ENCODE measurements at places on chromosomes 5 and 9. TPM values are rescaled to one million over a fixed set of nuclear protein-coding genes. Genes with fewer than 3 reads are reported as not detected.
A peak's percentile ranks its signal among the peaks of the same experiment; 100 is the strongest.

DNA sequence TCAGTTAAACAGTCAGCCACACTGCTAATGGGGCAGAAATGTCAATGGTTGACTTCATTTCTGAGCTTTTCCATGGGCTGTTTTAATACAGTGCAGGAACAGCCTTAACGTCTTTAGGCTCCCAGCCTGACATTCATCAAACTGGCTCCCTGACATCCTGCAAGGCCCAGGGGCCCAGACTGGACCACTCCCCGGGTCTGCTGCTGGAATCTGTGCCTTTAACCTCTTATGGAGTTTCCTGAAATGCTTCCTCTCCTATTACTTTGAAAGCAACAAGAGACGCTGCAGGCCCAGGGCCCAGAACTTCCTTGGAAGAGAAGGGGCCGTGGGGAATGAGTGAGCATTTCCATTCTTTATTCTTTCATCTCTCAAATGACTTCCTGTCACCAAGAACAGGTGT lies 216.8 kb upstream of the PANK3 start:
- DNase-seq: no peak

- DNase-seq: no peak
These were observed 15.5 kb upstream of the TRIM32 start for GRCh38 chr9:116671605-116672004.

Gene CER1
- not detected for total RNA-seq

DNA sequence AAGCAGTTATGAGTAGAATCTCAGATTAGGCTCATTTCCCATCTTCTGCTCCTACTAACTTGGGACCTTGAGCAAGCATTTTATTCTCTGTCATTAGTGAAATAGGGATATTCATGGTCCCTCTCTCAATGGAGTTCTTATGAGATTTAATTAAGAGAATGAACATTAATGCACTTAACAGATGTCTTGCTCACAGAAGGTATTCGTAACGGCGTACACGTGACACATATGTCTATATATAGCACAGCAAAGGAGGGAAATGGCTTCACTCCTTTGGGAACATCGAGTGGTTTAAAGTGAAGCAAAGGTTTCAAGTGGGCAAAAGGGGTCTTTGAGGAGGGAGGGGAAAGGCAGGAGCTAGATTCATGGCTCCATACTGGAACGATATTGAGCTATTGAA lies 24.6 kb downstream of the KDM4C start:
- no peak for DNase-seq

DNA sequence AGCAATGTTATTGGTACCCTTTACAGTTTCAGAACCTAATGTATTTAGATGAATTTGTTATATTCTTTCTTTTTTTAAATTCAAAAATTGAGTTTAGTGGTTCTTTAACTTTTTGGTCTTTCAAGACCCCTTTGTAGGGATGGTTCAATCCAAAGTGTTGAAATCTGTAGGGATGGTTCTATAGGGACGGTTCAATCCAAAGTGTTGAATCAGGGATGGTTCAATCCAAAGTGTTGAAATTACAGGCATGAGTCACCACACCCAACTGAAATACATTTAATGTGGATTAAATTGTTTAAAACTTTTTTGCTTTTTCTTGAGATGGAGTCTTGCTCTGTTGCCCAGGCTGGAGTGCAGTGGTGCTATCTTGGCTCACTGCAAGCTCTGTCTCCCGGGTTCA lies 30.6 kb downstream of the SNX2 start:
- no peak for DNase-seq

GRCh38 chr9:35760651-35761050 lies 6.6 kb upstream of the MSMP start:
- peak; percentile 95 for DNase-seq

GRCh38 chr9:86672301-86672700 lies 275.0 kb downstream of the GAS1 start:
- no peak for DNase-seq

Gene DNAH5
- total RNA-seq: 0.13 TPM

DNA sequence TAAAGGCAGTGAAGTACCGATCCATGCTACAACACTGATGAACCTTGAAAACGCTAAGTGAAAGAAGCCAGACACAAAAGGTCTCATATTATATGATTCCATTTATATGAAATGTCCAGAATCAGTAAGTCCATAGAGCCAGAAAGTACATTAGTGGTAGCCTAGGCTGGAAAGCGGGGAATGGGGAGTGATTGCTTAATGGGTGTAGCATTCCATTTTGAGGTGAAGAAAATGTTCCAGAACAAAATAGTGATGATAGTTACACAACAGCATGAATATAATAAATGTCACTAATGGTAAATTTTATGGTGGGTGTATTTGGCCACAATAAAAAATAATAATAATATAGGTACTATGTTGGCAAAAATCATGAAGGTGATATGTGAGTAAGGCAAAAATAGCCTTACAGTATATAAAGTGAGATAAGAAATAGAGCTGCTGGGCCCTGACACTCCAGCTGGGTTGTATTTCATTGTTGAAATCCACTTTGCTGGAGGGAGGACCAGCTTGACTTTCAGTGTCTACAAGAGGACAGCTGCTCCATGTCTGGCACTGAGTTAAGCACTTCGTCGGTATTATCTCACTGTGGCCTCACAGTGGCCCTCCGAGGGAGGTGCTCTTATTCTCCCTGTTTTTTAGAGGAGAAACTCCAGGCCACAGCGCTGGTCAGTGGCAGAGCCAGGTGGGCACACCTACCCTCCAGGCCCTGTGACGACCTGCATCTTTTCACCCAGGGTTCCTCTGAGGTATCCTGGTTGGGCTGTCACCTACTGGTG lies 22.4 kb upstream of the ANGPTL2 start:
- no peak for DNase-seq

DNA sequence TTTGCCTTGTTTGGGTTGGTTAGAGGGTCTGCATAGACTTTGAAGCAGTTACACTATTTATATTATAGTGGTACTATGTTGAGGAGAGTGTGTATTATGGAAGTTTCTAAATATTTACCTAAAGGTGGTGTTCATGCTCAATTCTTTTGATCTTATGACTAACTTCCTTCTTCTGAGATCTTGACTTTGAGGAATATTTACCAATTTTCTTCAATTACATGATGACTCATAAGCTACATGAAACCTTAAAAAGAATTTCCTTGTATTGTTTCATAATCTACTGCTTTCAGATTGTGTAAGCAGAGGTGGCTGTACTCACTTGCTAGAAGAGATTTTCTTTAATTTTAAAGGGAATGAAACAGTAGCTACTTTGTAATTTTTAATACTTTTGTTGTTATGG lies 276.1 kb downstream of the TAF11L14 start:
- DNase-seq: no peak

GRCh38 chr5:173742432-173742816 lies 126.0 kb upstream of the BOD1 start:
- DNase-seq: no peak

GRCh38 chr5:168162464-168162863 lies 129.0 kb upstream of the WWC1 start:
- DNase-seq: no peak

DNA sequence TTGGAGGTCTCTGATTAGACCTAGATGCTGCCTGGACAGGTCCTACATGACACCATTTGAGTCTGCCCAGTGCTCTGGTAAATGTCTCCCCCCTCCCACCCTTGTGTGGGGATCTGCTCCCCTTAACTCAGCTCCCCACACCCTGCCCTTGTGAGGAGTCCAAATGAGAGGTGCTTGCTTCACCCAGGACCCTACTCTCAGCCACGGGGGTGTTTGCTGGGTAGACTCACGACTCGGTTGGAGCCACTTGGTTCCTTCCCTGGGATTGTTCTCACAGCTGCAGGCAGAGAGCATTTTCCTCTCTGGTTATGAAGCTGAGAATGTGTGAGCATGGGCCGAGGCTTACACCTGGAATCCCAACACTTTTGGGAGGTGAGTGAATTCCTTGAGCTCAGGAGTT lies 204.7 kb downstream of the CDK5RAP2 start:
- DNase-seq: no peak

Gene GRM6
- not detected for total RNA-seq

Gene FGD3
- total RNA-seq: not detected

Measured in dermis microvascular lymphatic vessel endothelial cell (primary cell).